ENCODE measurements at places on chromosomes 3 and 15.

DNA sequence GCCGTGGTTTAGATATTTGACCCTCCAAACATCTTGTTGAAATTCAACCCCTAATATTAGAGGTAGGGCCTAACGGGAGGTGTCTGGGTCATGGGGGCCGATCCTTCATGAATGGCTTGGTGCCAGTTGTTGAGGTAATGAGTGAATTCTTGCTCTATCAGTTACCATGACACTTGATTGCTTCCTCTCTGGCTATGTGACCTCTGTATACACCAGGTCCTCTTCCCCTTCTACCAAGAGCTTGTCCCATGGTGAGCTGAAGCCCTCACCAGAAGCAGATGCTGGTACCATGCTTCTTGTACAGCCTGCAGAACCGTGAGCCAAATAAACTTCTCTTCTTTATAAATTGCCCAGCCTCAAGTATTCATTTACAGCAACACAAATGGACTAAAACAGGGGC lies 41.8 kb upstream of the TIPARP start:
- no peak for DNase-seq

GRCh38 chr3:43923104-43923882 lies 232.6 kb downstream of the ABHD5 start:
- DNase-seq, result no peak

- no peak for DNase-seq
Measured at GRCh38 chr15:33729653-33730052, 238.6 kb upstream of the CHRM5 start.

GRCh38 chr15:100373120-100373896 lies 31.5 kb upstream of the ADAMTS17 start:
- DNase-seq, result no peak

- no peak for DNase-seq
Measured at GRCh38 chr3:53941950-53942349, 50.3 kb upstream of the SELENOK start.

GRCh38 chr3:4956099-4956498 lies 23.1 kb upstream of the BHLHE40 start:
- DNase-seq, result no peak

- no peak for DNase-seq
Measured at GRCh38 chr3:4748127-4748526, 231.1 kb upstream of the BHLHE40 start.

- DNase-seq, result no peak
Measured at GRCh38 chr3:37096288-37096687, 78.1 kb downstream of the LRRFIP2 start.

GRCh38 chr3:51967384-51968169 lies at the start of gene PCBP4:
Gene PCBP4 (minus strand): TSS chr3:51967454. CDS start chr3:51961240, 6,214 bp downstream.
- no peak for DNase-seq

GRCh38 chr3:56119575-56120349 lies 348.5 kb downstream of the ERC2 start:
- no peak for DNase-seq

- no peak for DNase-seq
Measured at GRCh38 chr3:73141525-73141924, 80.1 kb downstream of the EBLN2 start.

DNA sequence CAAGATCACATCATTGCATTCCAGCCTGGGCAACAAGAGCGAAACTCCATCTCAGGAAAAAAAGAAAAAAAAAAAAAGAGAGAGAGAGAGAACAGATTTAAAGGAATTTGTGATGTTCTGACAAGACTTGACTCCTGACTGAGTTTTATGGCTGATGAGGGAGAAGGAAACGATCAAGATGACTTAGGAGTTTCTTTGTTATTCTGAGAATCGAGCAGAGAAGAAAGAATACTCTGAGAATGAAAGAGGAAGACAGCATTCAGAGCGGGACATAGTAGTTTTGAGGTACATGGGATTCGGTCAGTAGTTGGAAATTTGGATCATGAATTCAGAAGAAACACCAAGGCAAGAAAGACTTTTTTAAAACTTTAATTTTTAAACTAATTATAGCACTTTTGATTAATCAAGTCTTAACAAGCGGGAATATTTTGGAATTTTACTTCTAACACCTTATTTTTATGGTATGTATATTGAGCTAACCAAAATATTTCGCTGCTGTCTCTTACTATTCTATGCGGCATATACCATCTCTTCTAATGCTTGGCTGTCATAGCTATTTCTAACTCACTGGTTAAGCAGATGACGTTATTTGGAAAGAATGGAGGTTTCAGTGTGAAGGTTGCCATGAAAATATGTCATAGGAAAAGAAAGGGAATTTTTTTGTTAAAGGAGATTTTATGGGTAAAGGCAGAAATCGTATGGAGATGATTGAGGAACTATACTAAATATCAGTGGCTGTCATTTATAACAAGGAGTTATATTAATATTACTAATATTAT lies 644.1 kb downstream of the RBMS3 start:
- DNase-seq, result no peak

GRCh38 chr15:55707518-55707917 lies 35.4 kb downstream of the PRTG start:
- no peak for DNase-seq

- DNase-seq, result no peak
Measured at GRCh38 chr3:1026395-1026794, 66.4 kb upstream of the CNTN6 start.

- no peak for DNase-seq
Measured at GRCh38 chr3:45564172-45564571, 30.4 kb upstream of the LIMD1 start.

DNA sequence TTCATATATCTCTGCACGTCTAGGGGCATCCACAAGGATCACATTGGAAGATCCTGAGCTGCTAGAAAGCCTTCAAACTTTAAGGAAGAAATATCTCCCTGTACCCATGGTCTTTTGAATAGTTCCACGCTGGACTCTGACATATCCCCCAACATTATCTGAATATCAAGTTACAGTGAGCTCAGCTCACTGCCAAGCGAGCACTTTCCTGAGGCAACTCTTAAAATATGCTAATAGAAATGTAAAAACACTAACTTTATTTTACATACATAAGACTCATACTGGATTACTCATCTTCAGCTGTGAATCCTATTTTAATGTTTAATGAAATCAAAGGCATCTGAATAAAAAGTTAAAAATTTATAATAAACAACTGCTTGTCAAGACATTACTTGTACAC lies 420.2 kb upstream of the CCDC54 start:
- no peak for DNase-seq

DNA sequence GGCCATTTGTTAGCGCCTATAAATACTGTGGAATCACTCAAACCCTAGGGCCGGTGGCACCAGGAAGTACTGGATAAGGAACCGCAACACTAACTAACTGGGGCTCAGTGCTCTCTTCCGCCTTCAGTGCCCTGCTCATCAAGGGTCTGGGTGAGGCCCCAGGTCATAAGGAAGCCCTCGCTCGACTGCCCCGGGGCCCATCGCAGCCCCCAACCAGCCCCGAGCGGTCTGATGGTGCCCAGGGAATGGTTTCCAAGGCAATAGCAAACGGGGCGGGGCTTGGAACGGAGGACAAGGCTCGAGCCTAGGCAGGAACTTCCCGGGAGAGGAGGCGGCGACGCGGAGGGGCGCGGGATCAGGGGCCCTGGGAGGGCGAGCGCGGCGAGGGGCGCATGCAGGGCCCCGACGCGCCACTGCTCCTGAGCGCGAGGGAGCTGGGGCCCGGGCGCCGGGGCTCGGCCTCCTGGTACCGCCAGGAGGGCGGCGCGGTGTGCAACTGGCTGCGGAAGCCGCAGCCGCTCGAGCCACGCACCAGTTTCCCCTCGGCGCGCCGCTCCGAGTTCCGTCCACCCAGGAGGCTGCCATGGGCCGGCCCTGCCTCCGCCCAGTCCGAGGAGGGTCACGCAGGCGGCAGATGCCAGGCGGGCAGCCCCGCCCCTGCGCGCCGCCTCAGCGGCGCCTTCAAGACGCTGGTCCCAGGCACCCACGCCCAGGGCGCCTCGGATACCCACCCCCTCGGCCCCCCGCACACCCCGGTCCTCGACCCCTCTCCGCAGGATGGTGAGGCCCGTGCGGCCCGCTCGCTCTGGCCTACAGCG lies at the start of gene TTLL3:
TTLL3 (plus strand) TSS at position 648 of the 818 bp plus-strand sequence. CDS start 400 bp downstream, outside the sequence.
- peak; percentile 71 for DNase-seq

- DNase-seq, result no peak
Measured at GRCh38 chr15:57355259-57355658, 21.0 kb upstream of the CGNL1 start.

DNA sequence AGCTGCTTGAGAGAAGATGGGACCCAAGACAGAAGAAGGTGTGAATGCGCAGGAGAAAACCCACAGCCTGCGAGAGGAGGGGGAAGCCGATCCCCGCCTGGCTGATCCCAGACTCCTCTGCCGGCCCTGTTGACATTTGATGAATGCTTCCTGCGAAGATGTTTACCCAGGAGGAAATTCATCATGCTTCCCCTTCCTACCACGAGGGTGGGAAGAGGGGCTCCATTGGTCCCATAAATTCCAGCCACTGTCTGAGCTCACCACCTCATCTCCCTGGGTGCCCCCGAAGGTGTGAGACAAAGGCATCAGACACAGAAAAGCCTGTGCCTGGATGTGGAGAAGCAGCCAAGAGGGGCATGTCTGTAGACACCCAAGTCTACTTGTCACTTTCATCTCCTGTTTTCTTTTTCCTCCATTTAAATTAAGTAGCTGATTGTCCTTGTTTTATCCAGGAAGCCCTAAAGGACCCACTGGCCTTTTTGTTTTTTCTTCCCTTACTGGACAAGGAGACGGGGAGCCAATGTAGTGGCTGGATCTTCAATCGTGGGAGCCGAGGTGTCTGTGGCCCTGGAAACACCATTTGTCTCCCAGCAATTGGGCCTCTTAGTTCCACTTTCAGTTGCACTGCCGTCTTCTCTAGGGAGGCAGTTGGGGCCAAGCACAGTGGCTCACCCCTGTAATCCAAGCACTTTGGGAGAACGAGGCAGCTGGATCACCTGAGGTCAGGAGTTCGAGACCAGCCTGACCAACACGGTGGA lies 95.3 kb upstream of the HES1 start:
- no peak for DNase-seq

DNA sequence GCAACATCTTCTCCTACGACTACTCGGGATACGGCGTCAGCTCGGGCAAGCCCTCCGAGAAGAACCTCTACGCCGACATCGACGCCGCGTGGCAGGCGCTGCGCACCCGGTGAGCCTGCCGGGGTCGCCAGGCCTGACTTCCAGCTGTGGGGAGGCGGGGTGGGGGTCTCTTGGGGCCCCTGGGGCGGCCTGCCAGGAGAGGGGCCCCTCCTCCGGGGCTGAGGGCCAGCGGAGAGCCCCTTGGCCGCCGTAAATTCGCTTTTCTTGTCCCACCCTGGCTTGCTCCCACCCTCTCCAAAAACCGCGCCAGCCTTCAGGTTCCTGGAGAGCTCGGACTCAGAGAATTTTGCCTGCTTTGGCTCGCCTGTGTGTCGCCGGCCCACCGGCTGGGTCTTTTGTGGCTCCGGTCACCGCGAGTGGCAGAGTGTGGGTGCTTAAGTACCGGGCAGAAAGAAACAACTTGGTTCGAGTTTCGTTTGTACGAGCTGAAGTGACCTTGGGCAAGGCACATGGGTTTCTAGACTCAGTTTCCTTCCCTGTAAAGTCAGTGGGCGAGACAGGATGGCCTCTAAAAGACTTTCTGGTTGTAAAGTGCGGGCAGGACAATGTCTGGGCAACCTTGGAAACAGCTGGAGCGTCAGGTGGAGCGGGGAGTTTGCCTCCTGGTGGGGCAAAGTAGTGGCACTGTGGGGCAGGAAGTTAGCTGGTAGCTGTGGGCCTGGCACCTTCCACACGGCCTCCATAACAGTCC lies 976 bp downstream of the ABHD17C start:
- peak; percentile 20 for DNase-seq

DNA sequence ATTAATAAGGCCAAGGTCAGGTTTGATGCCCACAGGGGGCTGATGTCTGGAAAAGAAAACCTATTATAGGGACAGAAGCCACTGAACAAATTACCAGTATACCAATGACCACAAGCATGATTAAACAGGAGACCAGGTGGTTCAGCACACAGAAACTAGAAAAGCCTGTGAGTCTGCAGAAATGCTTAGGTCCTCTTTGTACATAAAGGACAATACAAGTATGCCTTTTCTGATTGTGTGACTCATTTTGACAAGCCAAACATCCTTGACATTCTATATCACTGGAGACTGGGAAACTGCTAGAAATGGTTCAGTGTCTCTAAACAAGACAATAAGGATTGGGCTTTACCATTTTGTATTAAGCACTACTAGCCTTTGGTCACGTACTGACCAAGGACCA lies 113.2 kb upstream of the MYO5C start:
- no peak for DNase-seq

DNA sequence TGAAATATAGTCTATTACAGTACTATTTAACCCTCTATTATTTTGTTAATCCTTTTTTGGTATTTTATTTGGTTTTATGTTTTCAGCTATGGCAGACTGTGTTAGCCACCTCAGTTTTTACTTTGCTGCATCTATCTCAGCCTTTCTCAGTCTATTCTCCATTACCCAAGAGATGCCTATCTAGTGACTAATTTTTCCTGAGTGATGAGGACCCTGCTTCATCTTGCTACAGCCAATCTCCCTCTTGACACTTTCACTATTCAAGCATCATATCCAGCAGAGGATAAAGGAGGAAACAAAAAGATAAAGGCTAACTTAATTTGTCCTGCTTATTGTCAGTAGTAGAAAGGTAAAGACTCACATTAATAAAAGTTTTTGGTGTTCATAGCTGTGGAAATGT lies 141.8 kb upstream of the NECTIN3 start:
- DNase-seq, result no peak

DNA sequence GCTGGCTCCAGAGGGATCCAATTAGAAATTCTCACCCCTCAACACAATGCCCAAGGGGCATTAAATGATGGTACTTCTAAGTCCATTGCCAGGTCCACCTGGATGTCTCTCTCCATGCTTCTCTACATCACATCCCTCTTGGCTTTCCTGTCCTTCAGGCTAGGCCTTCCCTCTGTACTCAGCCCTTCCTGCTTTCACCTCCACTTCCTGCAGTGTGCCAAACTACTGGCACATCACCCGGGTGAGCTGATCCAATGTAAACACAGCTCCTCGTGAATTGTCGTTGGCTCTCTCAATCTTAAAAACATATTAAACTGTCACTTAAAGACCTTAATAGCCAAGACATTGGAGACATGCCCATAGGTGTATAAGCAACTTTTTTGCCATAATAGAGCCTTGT lies 4.0 kb downstream of the LMCD1 start:
- DNase-seq, result no peak

DNA sequence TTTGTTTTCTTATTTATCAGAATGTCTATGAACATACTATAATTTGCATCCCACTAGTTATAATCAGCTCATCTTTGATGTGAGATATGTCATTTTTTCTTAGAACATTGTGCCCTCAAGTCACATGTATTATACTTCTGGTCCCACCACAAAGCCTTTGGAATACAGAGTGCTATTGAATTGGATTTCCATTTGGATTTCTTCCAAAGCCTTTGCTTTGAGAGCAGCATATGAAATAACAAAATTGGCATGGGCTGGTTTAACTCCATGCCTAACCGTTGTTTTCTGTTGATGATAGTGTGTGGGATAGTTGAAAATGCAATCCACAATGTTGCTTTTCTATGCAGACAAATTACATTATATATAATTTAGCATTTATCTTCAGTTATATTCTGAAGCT lies 284.5 kb upstream of the PLSCR5 start:
- no peak for DNase-seq

- no peak for DNase-seq
Measured at GRCh38 chr15:29704950-29705597, 117.2 kb downstream of the TJP1 start.

GRCh38 chr3:42066516-42067181 lies 24.5 kb upstream of the TRAK1 start:
- DNase-seq, result no peak

Measured in SW 1271 (cell line).